ENCODE measurements at places on chromosomes 5 and 9. TPM values are rescaled to one million over a fixed set of nuclear protein-coding genes. Genes with fewer than 3 reads are reported as not detected.
A peak's percentile ranks its signal among the peaks of the same experiment; 100 is the strongest.

Gene SLC6A7
- total RNA-seq: not detected

DNA sequence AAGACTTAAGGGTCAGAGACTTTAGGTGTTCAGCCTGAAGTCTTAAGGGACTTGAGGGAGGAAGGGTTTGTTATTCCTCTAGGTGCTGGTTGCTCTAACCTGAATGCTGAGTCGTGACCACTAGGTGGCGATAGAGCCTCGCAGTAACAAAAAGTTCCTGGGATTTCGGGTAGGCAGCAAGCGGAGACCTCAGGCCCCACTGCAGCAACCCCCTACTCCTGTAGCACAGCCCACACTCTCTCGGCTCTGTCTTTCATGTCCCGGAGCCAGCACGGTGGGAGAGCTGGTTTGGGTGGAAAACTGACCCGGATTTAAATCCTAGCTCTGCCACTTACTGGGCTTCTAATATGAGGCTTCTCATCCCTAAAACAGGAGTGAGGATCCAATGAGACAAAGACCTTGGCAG, 100.3 kb upstream of the PANK3 start:
- DNase-seq: peak; percentile 68

- DNase-seq: no peak
Measured at GRCh38 chr9:32533336-32533735, 7.3 kb upstream of the RIGI start.

- peak; percentile 36 for DNase-seq
Measured at GRCh38 chr5:137734962-137735554, 831 bp downstream of the KLHL3 start.

Gene SLC1A3
- total RNA-seq: not detected

Gene PCDHB14
- total RNA-seq: not detected

DNA sequence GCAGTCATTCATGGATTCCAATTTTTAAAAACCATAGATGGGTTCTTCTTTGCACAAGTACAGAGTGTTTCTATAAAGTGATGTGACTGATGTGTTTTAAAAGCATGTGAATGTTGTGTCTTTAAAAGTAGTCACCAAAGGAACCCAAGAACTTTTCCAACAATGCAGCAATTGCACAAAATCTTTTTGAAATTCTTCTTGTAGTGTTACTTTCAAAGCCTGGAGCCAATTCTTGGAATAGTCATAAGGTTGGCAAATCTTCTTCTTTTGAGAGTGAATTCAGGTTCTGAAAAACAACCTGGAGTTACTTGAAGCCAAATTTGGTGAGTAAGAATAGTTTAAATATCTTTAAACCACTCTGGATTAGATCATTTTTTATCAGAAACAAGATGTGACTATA, 10.5 kb downstream of the GRAMD2B start:
- DNase-seq: no peak

DNA sequence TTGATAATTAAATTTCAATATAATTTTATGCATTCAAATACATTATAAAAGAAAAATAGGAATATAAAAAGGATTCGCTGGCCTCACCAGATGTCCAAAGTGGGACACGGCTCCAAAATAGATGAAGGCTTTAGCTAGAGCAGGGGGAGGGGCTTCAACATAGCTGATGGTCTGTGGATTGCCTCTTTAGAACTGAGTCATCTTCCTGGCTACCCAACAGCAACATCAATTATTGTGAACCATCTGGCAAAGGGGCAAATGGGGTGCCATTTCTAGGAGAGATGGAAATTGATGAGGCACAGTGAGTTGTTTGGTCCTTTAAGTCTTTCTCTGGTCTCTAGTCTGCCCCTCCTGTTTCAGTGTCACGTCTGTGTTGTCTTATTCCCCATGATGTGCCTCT, 44.2 kb upstream of the CD180 start:
- DNase-seq: no peak

Gene ADRA1B
- total RNA-seq: not detected
